ENCODE measurements at places on chromosomes 12 and 14.

- DNase-seq = no peak
Measured at GRCh38 chr14:31659278-31659677, 98.1 kb downstream of the NUBPL start.

- DNase-seq = no peak
Measured at GRCh38 chr14:74964787-74965485, 9.5 kb upstream of the PGF start.

- no peak for DNase-seq
Measured at GRCh38 chr12:84793558-84794367, 118.8 kb downstream of the SLC6A15 start.

- DNase-seq = peak; percentile 27
Measured at GRCh38 chr14:61630399-61631044, 64.8 kb upstream of the HIF1A start.

DNA sequence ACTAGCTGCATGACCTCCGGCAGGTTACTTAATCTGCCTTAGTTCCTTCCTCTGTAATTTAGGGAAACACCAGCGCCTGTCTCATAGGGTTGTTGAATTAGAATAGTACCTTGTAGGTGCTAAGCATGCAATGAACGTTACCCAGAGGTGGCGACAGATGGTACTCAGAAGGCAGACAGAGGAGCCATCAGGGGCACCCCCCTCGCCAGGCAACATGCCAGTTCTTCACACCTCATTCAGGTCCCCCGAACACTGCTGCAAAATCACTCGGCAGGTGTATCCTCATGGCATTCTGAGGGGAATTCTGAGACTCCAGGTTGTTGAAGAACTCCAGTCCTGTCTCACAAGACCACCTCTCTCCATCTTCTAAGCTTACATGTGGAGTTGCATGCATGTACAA, 10.1 kb downstream of the ISM2 start:
- DNase-seq = no peak

DNA sequence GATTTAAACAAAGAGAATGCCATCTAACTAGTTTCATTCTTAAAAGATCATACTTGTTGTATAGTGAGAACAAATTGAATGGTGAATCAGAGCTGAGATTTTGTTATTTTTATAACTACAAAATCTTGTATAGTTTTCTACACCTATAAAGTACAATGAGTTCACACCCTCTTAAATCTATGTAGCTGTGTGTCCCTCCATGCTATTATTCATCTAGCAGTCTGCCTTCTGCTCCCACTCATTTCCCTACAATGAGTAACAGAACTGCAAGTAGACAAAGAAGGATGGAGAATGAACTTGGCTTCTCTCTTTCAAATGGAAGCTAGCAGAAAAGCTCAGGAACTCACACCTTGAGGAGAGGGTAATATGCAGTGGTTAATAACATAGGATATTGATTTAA, 7.1 kb downstream of the IFNG-AS1 start:
- DNase-seq = no peak

- peak; percentile 32 for DNase-seq
Measured at GRCh38 chr14:61065656-61066055, 84.6 kb downstream of the SLC38A6 start.

DNA sequence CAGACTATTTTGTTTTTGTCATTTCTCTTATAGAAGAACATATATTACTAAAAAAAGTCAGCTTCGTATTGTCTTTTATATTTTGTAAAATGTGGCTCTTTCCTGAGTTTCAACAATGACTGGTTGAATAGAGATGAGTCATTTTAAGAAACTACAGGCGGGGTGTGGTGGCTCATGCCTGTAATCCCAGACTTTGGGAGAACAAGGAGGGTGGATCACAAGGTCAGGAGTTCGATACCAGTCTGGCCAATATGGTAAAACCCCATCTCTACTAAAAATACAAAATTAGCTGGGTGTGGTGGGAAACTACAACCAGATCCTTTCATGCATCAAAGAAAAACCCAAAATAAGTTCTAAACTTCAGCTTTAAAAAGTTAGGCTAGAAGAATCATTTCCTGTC, 28.8 kb downstream of the HECTD4 start:
- DNase-seq = no peak

GRCh38 chr12:105331805-105332251, 1.3 kb downstream of the C12orf75 start:
- DNase-seq = no peak

- no peak for DNase-seq
Measured at GRCh38 chr14:40629144-40629543, 977.5 kb upstream of the LRFN5 start.

- DNase-seq = no peak
Measured at GRCh38 chr12:58393152-58393551, 451.8 kb downstream of the ATP23 start.

- no peak for DNase-seq
Measured at GRCh38 chr12:101086490-101087135, 123.4 kb downstream of the SLC5A8 start.

GRCh38 chr12:100472325-100472724, 1.3 kb upstream of the NR1H4 start:
- DNase-seq = no peak

GRCh38 chr12:105920161-105920684, 218.5 kb downstream of the NUAK1 start:
- DNase-seq = no peak

DNA sequence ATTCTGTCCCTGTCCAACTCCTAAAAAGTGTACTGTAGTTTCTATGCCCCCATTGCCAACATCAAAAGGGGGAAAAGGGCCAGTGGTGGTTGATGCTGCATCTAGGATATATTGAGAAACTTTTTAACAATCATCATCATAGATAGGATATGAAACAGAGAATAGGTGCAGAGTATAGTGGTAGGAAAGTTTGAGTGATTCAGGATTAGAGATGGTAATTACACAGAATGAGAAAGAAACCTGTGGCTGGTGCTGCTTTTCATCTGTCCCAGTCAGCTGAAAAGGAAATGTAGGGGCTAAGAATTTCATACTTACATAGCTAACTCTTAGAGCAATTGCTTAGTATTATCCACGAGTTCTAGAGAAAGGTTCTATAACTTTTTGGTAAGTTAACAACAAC, 67.6 kb downstream of the GTF2A1 start:
- no peak for DNase-seq

DNA sequence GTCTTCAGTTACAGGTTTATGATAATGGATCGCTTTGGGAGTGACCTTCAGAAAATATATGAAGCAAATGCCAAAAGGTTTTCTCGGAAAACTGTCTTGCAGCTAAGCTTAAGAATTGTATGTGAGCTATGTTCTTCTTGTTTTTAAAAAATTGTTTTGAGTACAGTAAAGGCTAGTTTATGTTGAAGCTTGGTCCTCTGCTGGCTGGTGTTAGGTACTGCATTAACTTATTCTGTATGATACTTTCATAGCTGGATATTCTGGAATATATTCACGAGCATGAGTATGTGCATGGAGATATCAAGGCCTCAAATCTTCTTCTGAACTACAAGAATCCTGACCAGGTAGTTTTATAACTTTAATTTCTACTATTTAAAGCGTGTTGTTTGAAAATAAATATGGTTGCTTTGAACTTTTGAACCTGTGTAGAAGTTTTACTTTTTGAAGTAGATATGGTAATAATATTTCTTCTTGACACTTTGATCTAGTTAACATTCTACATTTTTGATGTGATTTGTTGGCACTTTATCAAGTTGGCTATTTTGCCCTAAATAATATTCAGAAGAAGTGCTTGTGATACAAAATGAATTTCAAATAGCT, 55.7 kb downstream of the VRK1 start:
- DNase-seq = no peak

DNA sequence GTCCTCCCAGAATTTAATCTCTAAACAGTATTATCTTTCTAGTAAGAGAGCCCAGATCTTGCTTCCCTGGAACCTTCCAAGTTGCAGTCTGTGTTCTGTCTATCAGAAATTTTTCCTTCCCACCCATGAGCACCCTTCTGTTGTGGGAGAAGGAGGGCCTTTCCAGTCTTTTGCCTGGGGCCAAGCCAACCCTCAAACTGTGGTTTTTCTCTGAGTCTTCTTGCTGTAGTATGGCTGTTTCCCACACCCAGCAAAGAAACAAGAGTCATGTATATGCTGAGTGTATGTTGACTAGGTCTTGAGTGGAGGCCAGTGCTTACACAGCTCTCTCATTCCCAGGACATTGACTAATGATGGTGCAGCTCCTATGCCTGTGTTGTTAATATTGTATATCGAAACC, 104.5 kb downstream of the TGFB3 start:
- DNase-seq = no peak

GRCh38 chr12:1122786-1123185, 131.8 kb downstream of the ERC1 start:
- DNase-seq = no peak

GRCh38 chr12:27580561-27581330, 56.7 kb downstream of the PPFIBP1 start:
- no peak for DNase-seq

- DNase-seq = no peak
Measured at GRCh38 chr12:43852744-43853143, 16.9 kb downstream of the TMEM117 start.

GRCh38 chr12:42283739-42284138, 42.2 kb downstream of the ZCRB1 start:
- no peak for DNase-seq

DNA sequence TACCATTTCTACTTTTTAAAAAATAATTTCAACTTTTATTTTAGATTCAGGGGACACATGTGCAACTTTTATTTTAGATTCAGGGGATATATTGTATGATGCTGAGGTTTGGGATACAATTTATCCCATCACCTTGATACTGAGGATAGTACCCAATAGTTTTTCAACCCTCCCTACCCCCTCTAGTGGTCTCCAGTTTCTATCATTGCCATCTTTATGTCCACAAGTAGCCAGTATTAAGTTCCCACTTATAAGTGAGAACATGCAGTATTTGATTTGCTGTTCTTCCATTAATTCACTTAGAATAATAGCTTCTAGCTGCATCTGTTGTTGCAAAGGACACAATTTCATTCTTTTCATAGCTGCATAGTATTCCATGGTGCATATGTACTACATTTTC, 162.5 kb downstream of the ANKS1B start:
- no peak for DNase-seq
